ENCODE measurements at places on chromosomes 11 and 22.

- DNase-seq: no peak
Observed at GRCh38 chr22:27404441-27404840, 397.1 kb downstream of the MN1 start.

GRCh38 chr11:126461996-126462395 is 106.5 kb downstream of the ST3GAL4 start:
- no peak for DNase-seq

DNA sequence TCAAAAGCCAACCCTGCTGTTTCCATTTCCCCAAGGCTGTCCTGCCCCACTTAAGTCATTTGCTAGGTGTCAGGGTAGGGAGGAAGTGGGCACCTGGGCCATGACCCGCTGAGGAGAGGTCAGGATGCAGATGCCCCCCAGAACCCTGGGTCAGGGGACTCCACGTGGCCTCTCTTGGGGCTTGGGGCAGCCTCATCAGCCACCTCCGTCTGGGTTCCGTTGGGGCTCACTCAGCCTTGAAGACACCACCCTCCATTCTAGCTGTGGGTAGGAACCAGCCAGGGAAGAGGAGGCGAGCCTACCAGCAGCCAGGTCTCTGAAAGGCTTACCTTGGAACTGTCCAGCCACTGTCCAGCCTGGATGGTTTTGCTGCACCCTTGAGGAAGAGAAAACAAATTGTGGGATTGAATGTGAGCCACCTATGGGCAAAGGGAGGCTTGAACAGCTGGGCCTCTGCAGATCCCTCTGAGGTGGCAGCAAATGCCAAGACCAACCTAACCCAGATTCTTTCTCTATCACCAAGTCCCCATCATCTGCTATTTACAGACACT is 2.5 kb downstream of the APOL4 start:
- DNase-seq: no peak

DNA sequence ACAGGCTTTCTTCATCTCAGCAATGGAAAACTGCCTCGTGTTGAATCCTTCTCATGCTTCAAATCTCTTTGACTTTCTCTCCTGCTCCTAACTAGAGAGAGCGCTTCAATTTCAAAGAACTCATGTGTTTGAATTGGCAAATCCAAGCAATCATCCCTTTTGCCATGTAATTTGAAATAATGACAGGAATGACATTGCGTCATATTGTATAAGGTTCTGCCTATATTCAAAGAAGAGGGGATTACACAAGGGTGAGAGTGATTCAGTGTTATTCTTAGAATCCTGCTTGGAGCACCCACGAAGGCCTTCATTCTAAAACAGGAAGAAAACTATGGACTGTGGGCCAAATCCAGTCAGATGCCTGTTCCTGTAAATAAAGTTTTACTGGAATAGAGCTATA is 720.6 kb downstream of the JRKL start:
- no peak for DNase-seq

- peak; percentile 63 for DNase-seq
Observed at GRCh38 chr22:32661296-32661695, 140.2 kb upstream of the TIMP3 start.

DNA sequence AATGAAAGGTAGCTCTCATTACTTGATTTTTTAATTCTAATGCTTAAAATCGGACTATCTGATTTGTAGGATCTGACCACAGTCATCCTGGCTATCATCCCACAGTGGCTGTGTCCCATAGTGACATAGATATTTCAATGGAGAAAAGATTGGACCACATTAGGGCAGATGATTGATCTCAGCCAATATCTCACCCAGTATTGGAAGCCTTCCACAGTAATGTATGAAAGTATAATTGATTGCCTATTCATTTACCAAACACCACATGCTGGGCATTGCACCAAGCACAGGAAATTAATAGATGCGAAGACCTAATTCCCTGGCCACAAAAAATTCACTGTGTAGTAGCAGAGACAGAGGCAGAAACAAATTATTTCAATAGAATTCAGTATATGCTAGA is 37.6 kb downstream of the FZD4 start:
- DNase-seq: no peak

GRCh38 chr22:30016596-30016995 is 63.7 kb upstream of the HORMAD2 start:
- no peak for DNase-seq

DNA sequence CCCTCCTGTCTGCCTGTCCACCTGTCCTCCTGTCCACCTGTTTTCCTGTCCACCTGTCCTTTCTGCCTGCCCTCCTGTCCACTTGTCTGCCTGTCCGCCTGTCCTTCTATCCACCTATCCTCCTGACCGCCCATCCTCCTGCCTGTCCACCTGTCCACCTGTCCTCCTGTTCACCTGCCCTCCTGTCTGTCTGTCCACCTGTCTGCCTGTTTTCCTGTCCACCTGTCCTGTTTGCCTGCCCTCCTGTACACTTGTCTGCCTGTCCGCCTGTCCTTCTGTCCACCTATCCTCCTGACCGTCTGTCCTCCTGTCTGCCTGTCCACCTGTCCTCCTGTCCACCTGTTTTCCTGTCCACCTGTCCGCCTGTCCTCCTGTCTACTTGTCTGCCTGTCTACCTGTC is 682.8 kb downstream of the TBC1D22A start:
- no peak for DNase-seq

DNA sequence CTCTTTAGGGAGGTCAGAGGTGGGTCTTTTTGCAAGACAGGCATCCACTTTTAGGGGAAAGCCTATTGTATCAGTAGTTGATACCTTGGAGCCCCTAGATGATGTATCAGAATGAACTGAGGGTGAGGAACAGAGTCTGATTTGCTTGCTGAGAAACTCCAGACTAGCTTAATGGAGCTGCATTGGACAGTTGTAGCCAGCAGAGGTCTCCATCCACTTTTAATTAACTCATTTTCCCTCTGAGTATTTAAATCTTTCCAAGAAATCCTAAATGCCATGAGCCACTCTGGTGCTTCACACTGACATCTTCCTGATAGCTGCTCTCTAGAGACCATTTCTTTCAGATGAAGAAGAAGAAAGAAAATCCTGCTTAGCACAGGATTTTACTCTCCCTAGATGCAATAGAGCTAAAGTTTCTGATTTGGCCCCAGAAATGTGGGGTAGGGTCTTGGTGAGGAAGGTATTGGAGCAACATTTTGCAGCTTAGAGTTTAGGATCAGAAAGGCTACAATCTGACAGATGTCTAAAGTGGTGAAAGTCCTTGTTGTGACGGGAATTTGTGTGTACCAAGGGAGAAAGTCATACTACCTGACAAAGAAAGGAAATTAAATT is 38.0 kb downstream of the EXT2 start:
- DNase-seq: no peak

DNA sequence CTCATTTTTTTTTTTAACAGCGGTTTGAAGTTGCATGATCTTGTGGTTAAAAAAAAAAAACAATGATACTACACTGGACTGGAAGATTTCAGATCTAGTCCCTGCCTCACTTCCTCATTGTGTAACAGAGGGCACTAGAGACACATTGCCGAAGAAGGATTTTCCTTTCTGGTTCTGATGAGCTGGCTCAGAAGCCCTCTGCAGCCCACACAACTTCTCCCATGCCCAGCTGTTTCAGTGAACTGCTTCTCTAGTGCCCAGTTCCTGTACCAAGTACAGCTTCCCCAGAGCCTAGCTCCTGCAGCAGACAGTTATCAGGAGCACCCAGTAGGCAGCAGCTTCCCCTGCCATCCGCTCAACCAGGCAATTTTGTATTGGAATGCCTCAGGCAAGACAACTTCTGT is 29.5 kb upstream of the ANO5 start:
- DNase-seq: no peak

DNA sequence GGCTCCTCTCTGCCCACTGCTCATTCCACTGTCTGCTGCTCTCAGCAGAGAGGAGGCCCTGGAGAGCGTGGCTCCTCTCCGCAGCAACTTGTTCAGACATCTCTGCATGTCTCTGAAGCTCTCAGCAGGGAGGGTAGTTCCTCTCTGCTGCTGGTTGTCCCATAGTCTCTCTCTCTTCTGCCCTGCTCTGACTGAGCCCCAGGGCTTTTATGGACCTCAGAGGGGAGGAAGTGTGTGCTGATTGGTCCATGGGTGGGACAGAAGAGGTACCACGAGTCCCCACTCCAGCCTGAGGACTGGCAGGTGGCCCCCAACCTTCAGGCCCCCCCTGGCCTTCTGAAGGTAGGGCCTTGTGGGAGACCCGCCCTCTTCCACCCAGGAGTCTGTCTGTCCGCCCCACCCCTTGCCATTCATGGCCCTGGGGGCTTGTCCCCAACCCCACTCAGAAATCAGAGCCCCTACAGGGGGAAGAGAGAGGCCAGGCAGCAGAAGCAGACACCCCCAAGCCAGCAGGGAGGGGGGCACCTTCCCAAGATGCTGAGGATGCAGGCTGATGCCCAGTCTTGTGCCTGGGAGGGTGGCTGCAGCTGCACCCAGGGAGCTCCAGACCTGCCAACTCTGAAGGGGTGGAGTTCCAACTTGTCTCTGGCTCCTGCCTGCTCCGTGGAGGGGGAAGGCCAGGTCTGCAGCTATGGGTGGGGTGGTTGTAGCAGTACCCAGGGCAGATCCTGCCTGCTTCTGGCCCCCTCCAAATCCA is 35.1 kb downstream of the C11orf91 start:
- no peak for DNase-seq
